ENCODE measurements at places on chromosomes 2 and 18.

DNA sequence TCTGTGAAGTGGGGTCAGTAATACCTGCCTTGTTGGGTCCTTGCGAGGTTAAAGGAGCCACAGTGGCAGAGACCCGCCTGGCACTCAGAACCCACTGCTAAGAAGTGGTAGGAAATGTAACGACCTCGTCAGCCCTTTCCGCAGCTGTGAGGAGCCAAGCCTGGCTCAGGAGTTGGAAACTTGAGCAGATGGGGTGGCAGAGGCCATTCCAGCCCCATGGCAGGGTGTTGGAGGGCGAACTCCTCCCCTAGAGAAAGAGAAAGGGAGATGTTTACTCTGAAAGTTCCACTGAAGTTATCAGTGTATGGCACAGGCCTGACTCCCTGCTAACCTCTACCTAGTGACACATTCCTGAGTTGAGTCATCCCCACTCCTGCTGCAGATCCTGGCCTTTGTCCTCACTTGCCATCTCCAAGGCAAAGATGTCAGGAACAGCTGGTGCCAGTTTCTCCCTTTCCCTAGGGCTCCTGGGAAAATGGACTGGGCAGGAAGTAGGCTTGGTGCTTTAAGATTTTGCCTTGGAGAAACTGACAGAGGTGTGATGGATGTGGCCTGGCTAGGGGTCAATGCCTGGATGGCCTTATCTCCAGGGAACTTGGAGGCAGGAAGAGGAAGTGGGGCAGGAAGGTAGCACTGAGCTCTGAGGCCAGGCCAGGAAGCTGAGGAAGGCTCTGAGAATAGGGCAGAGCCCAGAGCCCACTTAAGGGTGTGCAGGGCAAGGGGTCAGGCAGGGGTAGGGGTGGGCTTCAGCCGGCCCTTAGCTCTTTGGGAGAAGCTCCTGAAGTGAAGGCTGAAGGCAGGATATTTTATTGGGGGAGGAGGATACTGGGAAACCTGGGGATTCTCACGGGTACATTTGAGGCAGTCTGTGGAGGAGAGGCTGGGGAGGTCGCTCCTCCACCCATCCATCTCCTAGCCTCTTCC, 888 bp downstream of the VAMP5 start:
- peak; percentile 67 for DNase-seq

DNA sequence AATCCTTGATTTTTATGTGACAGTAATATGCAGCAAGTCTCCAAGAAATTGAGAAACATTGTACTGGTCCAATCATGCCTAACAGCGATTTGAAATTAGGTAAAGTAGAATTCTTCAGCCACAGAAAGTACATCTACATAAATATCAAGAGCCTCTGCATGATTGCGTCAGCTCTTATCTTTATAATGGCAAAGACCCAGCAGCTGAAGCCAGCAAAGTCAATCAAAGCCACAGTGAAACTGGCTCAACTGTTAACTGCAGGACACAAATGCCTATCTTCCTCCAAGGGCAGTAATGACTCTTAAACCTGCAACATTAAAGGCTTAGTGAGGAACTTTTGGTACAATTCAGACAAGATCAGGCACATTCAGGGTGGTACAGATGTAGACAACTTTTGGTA, 102.5 kb downstream of the BARD1 start:
- no peak for DNase-seq

DNA sequence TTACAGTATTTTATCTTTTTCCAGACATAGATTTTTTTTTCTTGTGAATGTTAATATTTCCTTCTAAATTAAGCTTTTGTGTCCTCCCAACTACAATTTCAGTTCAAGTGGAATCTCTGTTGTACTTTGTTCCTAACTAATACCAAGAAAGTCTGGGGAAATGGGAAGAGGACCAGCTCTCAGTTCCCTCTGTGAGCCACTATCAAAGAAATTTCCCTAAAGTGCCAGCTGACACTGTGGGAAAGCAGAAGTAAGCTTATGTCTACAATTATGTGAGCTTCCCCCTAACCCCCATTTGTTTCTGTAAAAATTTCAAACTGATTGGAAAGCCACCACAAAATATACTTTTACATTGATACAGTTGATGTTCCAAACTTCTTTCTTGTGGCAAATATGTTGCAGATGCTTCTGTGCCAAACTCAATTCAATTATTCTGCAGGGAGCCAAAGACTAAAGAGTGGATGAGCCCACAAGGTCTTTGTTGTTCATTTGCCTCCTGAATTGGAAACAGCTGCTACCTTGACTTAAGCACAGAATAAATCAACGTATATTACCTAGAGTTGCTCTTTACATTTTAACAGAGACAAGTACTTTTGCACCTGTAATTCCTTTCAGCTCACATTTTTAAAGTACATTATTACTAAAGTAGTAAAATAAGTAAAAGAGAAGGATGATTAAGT, 306.6 kb downstream of the PTH2R start:
- DNase-seq, result no peak

GRCh38 chr2:2805263-2805662, 474.2 kb upstream of the MYT1L start:
- DNase-seq, result no peak

DNA sequence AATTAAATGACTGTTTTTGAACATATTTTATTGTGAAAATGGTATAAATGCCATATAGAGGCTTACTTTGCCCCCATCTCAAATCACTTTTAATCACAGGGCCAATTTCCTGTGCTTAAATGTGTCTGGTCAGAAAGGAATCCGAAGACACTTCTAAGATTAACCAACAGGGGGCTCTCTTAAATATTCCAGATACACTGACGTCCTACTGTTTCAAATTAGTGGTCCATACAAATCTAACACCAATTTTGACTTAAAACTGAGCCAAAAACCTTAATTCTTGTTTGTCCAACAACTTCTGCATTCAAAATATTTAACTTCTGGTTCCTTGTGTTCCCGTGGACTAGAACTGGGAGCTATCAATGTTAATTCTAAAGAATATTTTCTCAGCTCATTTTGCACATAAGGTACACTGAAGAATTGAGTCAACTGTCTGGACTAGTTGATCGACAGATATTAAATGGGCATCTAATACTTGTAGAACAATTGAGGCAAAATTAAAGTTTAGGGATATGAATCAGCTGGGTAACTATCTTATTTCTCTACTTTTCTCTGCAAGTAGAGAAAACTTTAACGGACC, 557.5 kb downstream of the ARHGAP15 start:
- peak; percentile 51 for DNase-seq

GRCh38 chr2:50431958-50432650, 599.8 kb downstream of the NRXN1 start:
- DNase-seq, result no peak

- no peak for DNase-seq
Observed at GRCh38 chr2:206700156-206700555, 18.0 kb downstream of the DYTN start.

GRCh38 chr2:85485815-85486214, 53.2 kb upstream of the MAT2A start:
- DNase-seq, result no peak

GRCh38 chr2:10034333-10035052, 8.9 kb upstream of the KLF11 start:
- DNase-seq, result no peak

- peak; percentile 59 for DNase-seq
Observed at GRCh38 chr2:12389344-12390045, 327.2 kb upstream of the TRIB2 start.

GRCh38 chr18:63140038-63140450, 179.5 kb downstream of the BCL2 start:
- DNase-seq, result no peak

GRCh38 chr2:11923935-11924334, 177.5 kb downstream of the LPIN1 start:
- no peak for DNase-seq

GRCh38 chr18:8696749-8697211, 8.6 kb upstream of the MTCL1 start:
- DNase-seq, result peak; percentile 86

- DNase-seq, result no peak
Observed at GRCh38 chr2:138476940-138477339, 24.6 kb upstream of the SPOPL start.

- DNase-seq, result no peak
Observed at GRCh38 chr2:18268400-18268799, 292.1 kb downstream of the RDH14 start.

DNA sequence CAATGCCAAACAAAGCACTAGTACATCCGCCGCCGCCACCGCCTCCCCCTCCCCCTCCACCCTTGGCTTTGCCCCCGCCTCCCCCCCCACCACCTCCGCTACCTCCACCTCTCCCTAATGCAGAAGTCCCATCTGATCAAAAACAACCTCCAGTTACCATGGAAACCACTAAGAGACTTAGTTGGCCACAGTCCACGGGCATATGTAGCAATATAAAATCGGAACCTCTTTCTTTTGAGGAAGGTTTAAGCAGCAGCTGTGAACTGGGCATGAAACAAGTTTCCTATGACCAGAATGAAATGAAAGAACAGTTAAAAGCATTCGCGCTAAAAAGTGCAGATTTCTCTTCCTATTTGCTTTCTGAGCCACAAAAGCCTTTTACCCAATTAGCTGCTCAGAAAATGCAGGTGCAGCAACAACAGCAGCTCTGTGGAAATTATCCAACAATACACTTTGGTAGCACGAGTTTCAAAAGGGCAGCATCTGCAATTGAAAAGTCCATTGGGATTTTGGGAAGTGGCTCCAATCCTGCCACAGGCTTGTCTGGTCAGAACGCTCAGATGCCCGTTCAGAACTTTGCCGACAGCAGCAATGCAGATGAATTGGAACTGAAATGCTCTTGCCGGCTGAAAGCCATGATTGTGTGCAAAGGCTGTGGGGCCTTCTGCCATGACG, 168.0 kb downstream of the ASXL3 start:
- no peak for DNase-seq

GRCh38 chr2:224948859-224949258, 93.4 kb downstream of the DOCK10 start:
- peak; percentile 54 for DNase-seq

- peak; percentile 30 for DNase-seq
Observed at GRCh38 chr2:64989982-64990614, 899 bp downstream of the SLC1A4 start.

- DNase-seq, result no peak
Observed at GRCh38 chr18:23714576-23714975, 25.3 kb downstream of the LAMA3 start.

DNA sequence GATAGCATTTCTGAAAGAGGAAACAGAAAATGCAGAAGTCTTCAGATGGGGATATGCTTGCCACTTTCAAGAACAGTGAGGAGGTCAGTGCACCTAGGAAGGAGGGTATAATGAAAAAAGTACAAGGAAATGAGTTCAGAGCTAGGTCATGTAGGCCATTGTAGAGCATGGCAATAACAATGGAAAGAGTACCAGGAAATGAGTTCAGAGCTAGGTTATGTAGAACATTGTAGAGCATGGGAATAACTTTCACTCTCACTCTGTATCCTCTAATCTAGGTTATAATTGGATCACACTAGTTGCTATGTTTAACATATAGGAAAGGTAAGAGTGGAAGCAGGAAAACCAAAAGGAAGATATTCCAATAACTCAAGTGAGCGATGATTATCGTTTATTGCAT, 12.3 kb downstream of the SCG2 start:
- DNase-seq, result no peak

- DNase-seq, result no peak
Observed at GRCh38 chr2:140348826-140349225, 1568.6 kb upstream of the NXPH2 start.

GRCh38 chr2:194661431-194661830, 995.6 kb upstream of the SLC39A10 start:
- DNase-seq, result no peak

DNA sequence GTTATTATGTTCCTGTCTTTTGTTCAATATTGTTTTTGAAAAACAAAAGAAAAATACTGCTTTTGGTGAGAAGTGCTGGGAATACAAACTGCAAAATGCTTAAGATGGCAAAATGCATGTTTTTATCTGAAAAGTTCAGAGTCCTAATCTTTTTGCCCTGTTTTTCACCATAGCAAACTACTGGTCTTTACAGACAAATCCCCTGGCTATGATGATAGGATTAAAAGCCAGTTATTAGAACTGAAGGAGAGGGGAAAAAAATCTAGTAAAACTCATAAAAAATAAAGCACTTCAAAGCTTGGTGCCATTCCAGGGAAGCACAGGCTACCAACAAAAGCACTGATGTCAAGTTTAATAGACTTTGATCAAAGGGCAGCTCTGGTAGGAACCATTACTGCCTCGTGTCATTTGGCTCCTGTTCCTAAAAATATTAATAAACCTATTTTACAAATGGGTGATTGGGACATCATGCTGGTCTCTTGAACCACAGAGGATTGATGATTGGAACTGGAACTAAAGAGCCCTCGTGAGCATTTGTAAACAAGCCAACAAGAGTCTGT, 194.7 kb downstream of the RAB3GAP1 start:
- no peak for DNase-seq

DNA sequence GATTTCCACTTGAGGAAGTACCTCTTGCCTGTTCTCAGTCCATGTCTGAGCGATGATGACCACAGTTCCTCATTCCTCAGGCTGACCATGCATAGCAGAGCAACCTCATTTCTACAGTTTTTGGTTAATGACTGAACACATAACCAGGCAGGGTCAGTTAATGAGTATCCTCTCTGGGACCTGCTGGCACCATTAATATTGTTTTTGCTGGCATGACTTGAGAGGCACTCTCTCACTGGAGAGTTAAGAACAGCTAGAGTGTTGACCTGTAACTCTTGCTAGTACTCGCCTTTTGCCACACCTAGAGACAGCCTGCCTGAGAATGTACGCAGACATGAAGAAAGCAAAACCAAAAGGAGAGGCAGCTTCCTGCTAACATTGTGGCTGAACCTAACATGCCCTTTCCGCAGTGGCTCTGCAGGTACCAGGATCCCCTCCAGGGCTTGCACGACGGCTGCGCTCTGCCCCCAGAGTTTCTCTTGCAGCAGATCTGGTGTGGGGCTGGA, 23.9 kb downstream of the PECR start:
- DNase-seq, result peak; percentile 86

DNA sequence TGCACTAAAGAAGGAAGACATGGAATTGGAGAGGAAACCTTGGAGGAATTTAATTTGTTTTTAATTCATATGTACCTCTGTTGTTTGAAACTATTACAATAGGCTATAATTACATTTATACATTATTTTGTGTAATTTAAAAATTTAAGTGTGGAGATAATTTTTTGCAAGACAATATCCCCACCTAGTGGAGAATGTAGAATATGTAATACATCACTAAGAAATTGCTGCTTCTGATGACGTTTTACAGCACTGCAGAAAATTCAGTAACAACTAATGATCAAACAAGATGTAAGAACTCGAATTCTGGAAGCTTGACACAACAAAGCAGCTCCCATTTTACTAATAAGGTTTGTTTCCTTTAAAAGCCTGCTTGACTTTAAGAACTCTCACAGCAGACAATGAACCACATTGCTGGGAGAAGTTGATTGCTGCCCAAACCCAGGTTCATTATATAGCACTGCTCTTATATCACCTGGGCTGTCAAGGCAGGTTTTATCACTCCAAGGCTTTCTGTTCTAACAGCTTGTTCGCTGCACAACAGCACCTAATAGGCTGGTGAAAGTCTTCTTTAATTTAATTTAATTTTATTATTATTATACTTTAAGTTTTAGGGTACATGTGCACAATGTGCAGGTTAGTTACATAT, 53.4 kb downstream of the THADA start:
- DNase-seq, result peak; percentile 56

GRCh38 chr2:109533823-109534222, 79.9 kb downstream of the SEPTIN10 start:
- no peak for DNase-seq

- DNase-seq, result peak; percentile 19
Observed at GRCh38 chr2:208407667-208408066, 1.1 kb downstream of the PTH2R start.

GRCh38 chr2:58497168-58497567, 256.0 kb upstream of the FANCL start:
- peak; percentile 21 for DNase-seq
